Mesangial cell (primary cell): ENCODE measurements at places on chromosomes 12 and 14. TPM values are rescaled to one million over a fixed set of nuclear protein-coding genes. Genes with fewer than 3 reads are reported as not detected.

The EMC9 gene
- total RNA-seq = 10.3 and 38.1 TPM in 2 replicates

The TBX5 gene
- not detected in 2 replicates for total RNA-seq

The MFAP5 gene
- 0.89 and 1.5 TPM in 2 replicates for total RNA-seq

The CLEC1B gene
- not detected in 2 replicates for total RNA-seq

The SLC48A1 gene
- 5.2 and 26.1 TPM in 2 replicates for total RNA-seq

The CCDC197 gene
- not detected in 2 replicates for total RNA-seq

The MUCL1 gene
- not detected in 2 replicates for total RNA-seq

The DHRS2 gene
- total RNA-seq = 0.33 TPM in 1 of 2 replicates, not detected in the other

The ENDOU gene
- not detected in 2 replicates for total RNA-seq

The SSPN gene
- total RNA-seq = 2.3 and 21.3 TPM in 2 replicates

The GLS2 gene
- total RNA-seq = 1.1 and 2.2 TPM in 2 replicates

The TAS2R19 gene
- total RNA-seq = 2.7 TPM in 1 of 2 replicates, not detected in the other

The PRH1 gene
- total RNA-seq = 4.1 and 4.4 TPM in 2 replicates

The RPGRIP1 gene
- total RNA-seq = not detected in 2 replicates

The DTX3 gene
- 13.0 and 40.6 TPM in 2 replicates for total RNA-seq

The ATG101 gene
- 33.8 and 52.6 TPM in 2 replicates for total RNA-seq

The DERA gene
- total RNA-seq = 30.6 and 52.0 TPM in 2 replicates

The IFI27L1 gene
- total RNA-seq = 15.0 and 22.0 TPM in 2 replicates

The POTEM gene
- not detected in 2 replicates for total RNA-seq

The GPR68 gene
- 0.89 and 0.98 TPM in 2 replicates for total RNA-seq

The CD4 gene
- 0.33 and 1.3 TPM in 2 replicates for total RNA-seq

The KERA gene
- total RNA-seq = not detected in 2 replicates

The KRT75 gene
- not detected in 2 replicates for total RNA-seq

The PTCSC3 gene
- not detected in 2 replicates for total RNA-seq

The C3AR1 gene
- 0.13 and 0.16 TPM in 2 replicates for total RNA-seq

The DPF3 gene
- total RNA-seq = 0.25 and 2.0 TPM in 2 replicates

The ANO2 gene
- 1.8 TPM in 1 of 2 replicates, not detected in the other for total RNA-seq

The DCP1B gene
- total RNA-seq = 12.5 and 17.1 TPM in 2 replicates

The KRT3 gene
- not detected in 2 replicates for total RNA-seq

The JPH4 gene
- not detected in 2 replicates for total RNA-seq

The GSG1 gene
- 1.1 TPM in 1 of 2 replicates, not detected in the other for total RNA-seq

The VDR gene
- 1.3 and 1.6 TPM in 2 replicates for total RNA-seq

The TSPAN11 gene
- total RNA-seq = 1.0 TPM in 1 of 2 replicates, not detected in the other

The RNFT2 gene
- total RNA-seq = 6.2 and 7.5 TPM in 2 replicates

The DYNLL1 gene
- total RNA-seq = 255 and 374 TPM in 2 replicates

The CFAP73 gene
- not detected in 2 replicates for total RNA-seq

The GPRC5D gene
- total RNA-seq = 0.13 TPM in 1 of 2 replicates, not detected in the other

The CACNA2D4 gene
- total RNA-seq = 1.6 and 3.7 TPM in 2 replicates

The EPYC gene
- total RNA-seq = 0.13 TPM in 1 of 2 replicates, not detected in the other

The KCNH5 gene
- total RNA-seq = not detected in 2 replicates

The LRCOL1 gene
- 1.1 TPM in 1 of 2 replicates, not detected in the other for total RNA-seq

The NOXRED1 gene
- total RNA-seq = 0.25 TPM in 1 of 2 replicates, not detected in the other

The CMA1 gene
- not detected in 2 replicates for total RNA-seq

The TEX52 gene
- not detected in 2 replicates for total RNA-seq

The CLEC4D gene
- not detected in 2 replicates for total RNA-seq

The MMP19 gene
- total RNA-seq = 0.98 and 3.7 TPM in 2 replicates

The SLC35F4 gene
- not detected in 2 replicates for total RNA-seq

The CRIP1 gene
- total RNA-seq = 10.6 and 15.2 TPM in 2 replicates

The RAPGEF3 gene
- total RNA-seq = 2.1 and 16.1 TPM in 2 replicates

The TAS2R8 gene
- not detected in 2 replicates for total RNA-seq

The FBRSL1 gene
- total RNA-seq = 25.1 and 32.9 TPM in 2 replicates

The GPR132 gene
- total RNA-seq = 0.16 and 0.38 TPM in 2 replicates

The CARMIL3 gene
- under 0.01 and 0.38 TPM in 2 replicates for total RNA-seq

The AKAP6 gene
- total RNA-seq = 0.81 and 2.0 TPM in 2 replicates

The RNASE3 gene
- total RNA-seq = not detected in 2 replicates

The FAM181A gene
- total RNA-seq = not detected in 2 replicates

The NAB2 gene
- total RNA-seq = 16.0 and 36.5 TPM in 2 replicates

The FOXM1 gene
- 9.9 and 84.1 TPM in 2 replicates for total RNA-seq

The SDR9C7 gene
- not detected in 2 replicates for total RNA-seq

The TMEM52B gene
- 1.3 TPM in 1 of 2 replicates, not detected in the other for total RNA-seq
